ENCODE measurements at places on chromosomes 5 and 9.

- no peak for DNase-seq
These were observed 87.3 kb upstream of the ADAMTS2 start for GRCh38 chr5:179432547-179432946.

DNA sequence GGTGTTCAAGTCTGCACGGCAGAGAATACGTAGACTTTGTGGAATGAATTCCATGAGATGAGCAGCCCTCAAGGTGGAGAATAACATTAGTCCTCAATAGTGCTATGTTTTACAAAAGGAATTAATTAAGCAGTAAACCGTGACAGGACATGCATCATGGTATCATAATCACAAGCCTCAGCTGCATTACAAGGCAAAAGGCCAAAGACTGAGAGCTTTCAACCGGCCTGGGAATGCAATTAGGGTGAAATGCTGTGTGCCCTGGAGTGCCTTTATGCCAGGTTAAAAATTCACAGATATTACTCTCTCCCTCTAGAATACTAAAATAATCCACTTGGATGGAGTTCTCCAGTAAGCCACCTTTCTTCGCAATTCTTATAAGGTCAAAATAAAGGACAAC lies 270.6 kb downstream of the MLLT3 start:
- DNase-seq, result no peak

GRCh38 chr9:18350995-18351595 lies 122.9 kb upstream of the ADAMTSL1 start:
- DNase-seq, result no peak

DNA sequence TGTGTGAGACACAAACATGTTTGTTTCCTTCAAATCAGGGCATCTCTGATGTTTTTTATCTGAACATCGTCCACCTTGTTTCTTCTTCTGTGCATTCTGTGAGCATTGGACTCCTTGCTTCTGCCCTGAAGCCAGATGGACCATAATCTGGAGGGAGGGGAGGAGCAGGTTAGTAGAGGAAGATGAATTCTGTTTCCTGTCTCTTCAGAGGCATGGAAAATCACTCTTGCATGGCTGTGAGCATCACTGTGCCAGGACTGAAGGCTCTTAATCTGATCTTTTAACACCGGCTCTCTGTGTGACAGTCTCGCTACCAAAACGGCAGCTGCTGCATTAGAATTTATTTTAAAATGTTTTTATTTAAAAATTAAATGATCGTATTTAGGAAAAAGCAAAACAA lies 43.3 kb downstream of the TLE4 start:
- no peak for DNase-seq

- DNase-seq, result no peak
These were observed 37.7 kb downstream of the NEUROG1 start for GRCh38 chr5:135497971-135498636.

DNA sequence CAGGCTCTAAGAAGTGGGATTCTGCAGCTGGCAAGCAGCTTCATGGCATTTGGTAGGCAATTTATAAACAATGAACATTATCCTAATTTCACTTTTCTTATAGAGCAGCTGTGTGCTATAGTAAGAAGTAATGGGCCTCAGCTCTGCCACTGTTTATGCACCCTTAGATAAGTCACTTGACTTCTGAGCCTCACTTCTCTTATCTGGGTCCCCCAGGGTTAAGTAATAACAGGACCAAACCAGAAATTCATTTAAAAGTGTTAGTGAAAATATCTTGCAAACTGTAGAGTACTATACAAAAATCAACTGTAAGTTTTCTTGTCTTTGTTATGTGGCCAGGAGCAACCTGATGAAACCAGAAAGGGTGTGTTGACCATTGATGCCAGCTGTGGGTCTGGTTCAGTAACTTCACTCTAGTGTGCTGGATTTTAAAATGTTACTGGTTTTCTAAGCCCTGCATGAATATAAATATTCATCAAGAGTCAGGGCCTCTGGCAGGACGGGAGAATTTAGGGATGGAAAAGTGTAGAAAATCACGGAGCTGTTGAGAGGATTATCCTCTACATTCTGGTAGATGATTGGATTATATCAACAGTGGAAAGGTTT lies 24.2 kb downstream of the TNFAIP8 start:
- DNase-seq, result no peak

GRCh38 chr5:97121848-97122247 lies 20.6 kb downstream of the LIX1 start:
- DNase-seq, result no peak

GRCh38 chr5:159453209-159453608 lies 122.9 kb upstream of the IL12B start:
- no peak for DNase-seq

- DNase-seq, result no peak
These were observed 78.3 kb upstream of the SEMA6A start for GRCh38 chr5:116652903-116653302.

DNA sequence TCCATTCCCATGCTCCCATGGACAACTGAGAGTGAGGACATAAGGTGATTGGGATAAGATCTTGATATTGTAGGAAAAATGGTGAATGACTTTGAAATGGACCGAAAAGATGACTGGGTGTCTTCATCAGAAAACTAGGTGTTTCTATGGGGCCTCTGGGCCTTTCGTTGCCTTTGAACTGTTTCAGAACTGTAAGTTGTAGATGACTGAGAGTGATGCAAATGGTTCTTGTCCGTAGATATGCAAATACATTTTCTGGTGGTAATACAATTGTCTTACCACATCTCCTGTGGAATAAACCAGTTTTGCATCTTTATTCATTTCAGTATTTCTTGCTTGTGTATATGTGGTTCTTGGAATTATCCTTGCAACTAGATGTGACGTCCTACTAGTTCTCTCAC lies 16.0 kb upstream of the TEX48 start:
- DNase-seq, result no peak

DNA sequence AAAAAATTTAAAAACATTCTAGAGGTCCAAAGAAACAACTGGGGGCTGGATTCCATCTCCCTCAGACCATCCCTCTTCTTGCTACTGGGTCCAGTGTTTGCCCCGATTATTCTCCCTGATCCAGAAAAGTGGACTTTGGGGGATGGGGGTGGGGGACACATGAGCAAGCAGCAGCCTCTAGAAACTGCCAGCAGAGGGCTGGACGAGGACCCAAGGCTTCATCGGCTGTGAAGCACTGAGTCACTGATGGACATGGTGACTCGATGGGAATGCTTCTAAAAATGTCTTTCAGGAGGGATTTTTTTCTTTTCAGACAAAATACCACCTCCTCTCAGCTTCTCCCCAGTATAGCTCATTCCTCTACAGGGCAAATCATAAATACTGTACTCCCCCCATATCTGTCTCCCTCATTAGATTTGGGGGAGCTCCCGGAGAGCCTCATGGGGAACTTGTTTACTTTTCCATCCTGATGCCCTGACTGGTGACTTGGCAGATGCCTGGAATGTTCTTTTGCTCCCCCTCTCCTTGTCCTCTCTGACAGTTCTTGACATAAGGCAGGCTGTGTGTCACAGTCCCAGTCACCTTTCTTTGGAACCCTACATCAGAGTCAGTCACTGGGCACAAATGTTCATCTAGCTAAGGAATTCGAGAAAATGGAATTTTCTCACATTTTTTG lies 67.2 kb upstream of the STC2 start:
- DNase-seq, result no peak

- no peak for DNase-seq
These were observed 3.1 kb upstream of the ZSWIM6 start for GRCh38 chr5:61328791-61329549.

GRCh38 chr5:147844846-147845245 lies 13.4 kb upstream of the SPINK1 start:
- DNase-seq, result no peak

GRCh38 chr5:83636156-83636555 lies 84.5 kb downstream of the HAPLN1 start:
- DNase-seq, result no peak

DNA sequence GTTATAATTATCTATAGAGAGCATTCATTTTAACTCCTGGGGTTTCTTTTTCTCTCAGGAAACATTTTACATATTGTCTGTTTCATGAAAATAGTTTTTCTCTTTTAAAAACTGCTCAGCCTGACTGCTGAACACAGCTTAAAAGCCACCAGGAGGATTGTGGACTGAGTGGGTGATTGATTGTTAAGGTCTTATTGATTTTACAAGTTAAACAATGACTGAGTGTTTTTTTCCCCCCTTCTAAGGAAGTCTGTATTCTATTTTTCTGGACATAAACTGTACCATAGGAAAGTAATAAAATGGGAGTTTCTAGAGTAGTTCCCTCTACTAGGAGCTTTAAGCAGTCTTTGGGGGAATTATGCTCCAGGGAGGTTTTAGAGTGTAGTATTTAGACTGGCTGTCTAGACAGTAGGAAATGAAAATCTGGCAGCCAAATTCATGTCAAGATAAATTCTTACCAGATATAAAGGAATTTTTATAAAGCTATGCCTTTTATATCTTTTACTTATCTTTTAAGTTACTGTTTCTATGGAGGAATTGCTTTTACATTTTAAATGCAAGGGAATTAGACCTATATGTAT lies 463.9 kb downstream of the PRR16 start:
- DNase-seq, result no peak

DNA sequence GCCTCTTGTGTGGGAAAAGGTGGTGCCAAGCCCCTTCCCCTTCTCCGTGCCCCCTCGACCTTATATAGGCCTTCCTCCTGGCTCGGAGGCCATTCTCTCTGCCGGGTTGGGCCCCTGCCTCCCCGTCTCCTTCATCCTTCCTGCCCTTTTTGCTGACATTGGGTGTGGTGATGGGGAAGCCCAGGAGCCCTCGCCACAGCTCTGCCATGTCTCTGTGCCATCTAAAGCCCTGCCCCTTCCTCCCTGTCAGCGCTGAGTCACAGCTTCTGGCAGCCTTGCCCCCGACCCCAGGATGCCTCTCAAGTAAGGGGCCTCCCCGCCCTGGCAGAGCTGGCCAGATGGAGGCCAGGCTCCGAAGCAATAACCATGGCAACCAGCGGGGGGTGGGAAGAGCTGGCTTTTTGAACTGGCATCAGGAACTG lies 30.4 kb downstream of the JADE2 start:
- DNase-seq, result no peak

- no peak for DNase-seq
These were observed 85.4 kb downstream of the HSD17B4 start for GRCh38 chr5:119537704-119538103.

GRCh38 chr5:54455413-54456157 lies at the start of gene HSPB3:
Gene HSPB3 (plus strand): TSS chr5:54455699. CDS start chr5:54455790, 91 bp downstream.
- no peak for DNase-seq

DNA sequence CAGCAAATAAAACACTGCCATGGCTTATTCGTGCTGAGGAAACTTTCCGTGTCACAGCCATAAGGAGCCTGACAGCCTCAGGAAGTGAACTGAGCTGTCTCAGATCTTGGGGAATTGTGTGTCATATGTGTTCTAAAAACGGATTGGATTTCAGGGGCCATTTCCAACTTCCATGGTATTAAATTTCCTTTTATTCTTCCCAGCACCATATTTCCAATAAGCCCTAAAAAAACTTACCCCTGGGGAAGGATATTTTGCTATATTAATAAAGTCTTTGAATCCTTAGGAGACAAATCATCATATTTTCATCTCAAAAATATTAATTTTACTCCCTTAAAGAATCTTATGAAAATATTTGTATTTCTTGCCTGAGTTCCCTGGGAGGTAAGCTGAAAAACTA lies 93.9 kb downstream of the LHFPL2 start:
- DNase-seq, result no peak

DNA sequence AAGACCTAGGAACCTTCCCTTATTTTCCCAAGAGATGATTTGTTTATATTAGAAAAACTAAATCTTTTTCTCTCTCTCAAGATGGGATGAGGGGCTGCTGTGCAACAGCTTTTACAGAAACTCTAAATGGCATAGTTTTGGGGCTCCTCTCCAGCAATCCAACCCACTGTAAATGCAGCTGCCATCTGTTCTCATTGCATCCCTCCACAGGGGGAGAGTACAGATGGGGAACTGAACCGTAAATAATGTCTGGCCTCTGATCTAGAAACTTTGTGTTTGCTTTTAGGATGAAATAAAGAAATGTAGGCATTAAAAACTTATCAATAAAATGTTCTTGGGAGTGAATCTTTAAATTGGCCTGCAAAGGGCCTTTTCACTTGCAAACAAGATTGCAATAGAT lies 291.4 kb downstream of the MCTP1 start:
- DNase-seq, result no peak

GRCh38 chr5:135591277-135591676 lies 12.5 kb upstream of the CXCL14 start:
- no peak for DNase-seq

DNA sequence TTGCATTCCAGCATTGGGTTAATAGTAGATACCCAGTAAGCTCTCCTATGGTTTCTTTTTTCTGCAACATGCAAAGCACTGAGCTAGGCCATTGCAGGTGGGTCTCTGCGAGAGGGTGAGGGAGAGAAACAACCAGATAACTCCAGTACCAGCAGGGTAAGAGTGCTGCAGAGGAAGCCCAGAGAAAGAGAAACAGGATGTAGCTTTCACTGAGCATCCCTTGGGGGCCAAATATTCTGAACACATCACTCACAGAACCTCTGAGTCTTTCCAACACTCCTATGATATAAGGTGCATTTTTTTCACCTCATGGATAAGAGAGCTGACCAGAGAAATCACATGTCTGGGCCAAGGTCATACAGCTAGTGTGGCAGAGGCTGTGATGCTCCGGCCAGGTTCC lies 76.7 kb downstream of the TRIM32 start:
- no peak for DNase-seq

DNA sequence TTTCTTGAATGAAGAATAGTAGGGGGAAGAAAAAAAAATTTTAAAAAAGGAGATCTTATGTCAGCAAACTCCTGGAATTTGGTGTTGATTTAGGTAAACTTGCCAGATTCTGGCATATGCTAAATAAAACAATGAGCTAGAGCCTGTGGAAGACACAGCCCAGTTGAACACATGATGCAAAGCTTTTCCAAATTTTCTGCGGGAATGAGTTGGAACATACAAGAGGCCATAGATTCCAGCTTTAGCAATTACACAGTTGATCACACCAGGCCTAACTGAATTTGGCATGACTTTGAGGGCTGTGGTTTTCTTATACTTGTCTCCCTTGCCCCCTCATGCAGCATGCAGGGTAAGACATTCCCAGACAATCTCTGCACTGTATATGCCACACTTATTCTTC lies 297.0 kb downstream of the SH3GL2 start:
- no peak for DNase-seq

- no peak for DNase-seq
These were observed 638 bp downstream of the DIRAS2 start for GRCh38 chr9:90641884-90642487.

GRCh38 chr5:135545099-135545498 lies 9.3 kb upstream of the NEUROG1 start:
- DNase-seq, result no peak

GRCh38 chr9:68690088-68690487 lies 15.0 kb upstream of the PIP5K1B start:
- no peak for DNase-seq

GRCh38 chr5:132224716-132225115 lies 2.9 kb downstream of the P4HA2 start:
- DNase-seq, result no peak

DNA sequence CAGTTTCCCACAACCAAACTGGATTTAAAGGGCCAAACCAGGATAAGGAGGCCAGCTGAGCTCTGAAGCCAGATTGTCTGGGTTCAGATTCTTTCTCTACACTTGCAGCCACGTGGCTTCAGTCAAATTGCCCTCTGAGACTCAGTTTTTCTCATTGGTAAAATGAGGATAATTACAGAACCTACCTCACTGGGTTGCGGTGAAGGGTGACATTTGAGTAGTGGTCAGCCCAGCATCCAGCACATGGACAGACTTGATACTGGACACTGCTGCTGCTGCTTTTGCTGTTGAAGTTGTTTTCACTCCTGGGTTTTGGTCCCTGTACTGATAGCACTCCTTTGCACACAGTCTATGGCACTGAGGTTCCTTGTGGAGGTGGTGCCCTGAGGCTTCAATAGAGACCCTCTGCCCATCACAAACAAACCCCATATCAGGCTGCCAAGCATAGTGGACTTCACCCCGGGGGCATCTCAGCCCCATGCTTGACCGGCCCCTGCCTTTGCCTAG lies 25.7 kb upstream of the CDKN2AIPNL start:
- DNase-seq, result no peak

Data from NCI-H1048 (cell line).